ENCODE measurements at places on chromosomes 16 and 17. TPM values are rescaled to one million over a fixed set of nuclear protein-coding genes. Genes with fewer than 3 reads are reported as not detected.

- no peaks in the 10 kb centered on the region for H3K27me3 ChIP-seq
- no peak for DNase-seq
- H3K4me1 ChIP-seq, result no peaks in the 10 kb centered on the region
These were observed 386.1 kb downstream of the SEC14L1 start for GRCh38 chr17:77526728-77527350.

DNA sequence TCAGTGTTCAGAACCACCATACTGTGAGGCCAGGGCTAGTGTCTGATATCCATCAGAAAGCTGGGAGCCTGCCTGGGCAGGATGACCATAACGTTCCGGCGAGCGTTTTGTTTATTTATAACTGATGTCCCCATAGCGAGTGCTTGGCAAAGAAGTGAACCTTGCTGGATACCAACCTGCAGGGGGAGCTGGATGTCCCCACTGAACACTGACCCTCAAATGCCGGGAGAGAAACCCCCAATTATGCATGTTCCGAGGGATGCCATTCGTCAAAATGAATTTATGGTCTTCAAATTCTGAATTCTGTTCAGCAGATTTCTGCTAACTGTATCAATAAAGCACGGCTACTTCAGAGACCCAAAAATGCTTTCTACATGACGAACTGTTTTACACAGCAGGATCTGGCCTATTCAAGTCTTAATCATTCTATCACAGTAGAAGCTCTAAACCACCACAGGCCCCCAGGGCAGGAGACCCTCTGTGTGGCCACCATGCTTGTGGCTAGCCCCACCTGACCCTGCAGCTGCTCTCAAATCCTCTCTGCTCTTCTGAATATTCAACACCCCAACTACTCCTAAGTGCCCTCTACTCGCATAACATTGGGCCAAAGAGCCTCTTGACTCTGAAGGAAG is 15.2 kb downstream of the MED24 start:
- no peaks in the 10 kb centered on the region for H3K27me3 ChIP-seq
- no peak overlapping the region for H3K4me3 ChIP-seq
- H3K36me3 ChIP-seq, result no peaks in the 10 kb centered on the region
- DNase-seq, result no peak
- no peak overlapping the region for H3K27ac ChIP-seq
- peaks cover 8% of the 10 kb centered on the region for H3K4me1 ChIP-seq

- no peaks in the 10 kb centered on the region for H3K27me3 ChIP-seq
- H3K27ac ChIP-seq, result no peak overlapping the region
- no peaks in the 10 kb centered on the region for H3K36me3 ChIP-seq
- DNase-seq, result no peak
- no peaks in the 10 kb centered on the region for H3K4me1 ChIP-seq
These were observed 103.0 kb downstream of the CYLD start for GRCh38 chr16:50844840-50845239.

DNA sequence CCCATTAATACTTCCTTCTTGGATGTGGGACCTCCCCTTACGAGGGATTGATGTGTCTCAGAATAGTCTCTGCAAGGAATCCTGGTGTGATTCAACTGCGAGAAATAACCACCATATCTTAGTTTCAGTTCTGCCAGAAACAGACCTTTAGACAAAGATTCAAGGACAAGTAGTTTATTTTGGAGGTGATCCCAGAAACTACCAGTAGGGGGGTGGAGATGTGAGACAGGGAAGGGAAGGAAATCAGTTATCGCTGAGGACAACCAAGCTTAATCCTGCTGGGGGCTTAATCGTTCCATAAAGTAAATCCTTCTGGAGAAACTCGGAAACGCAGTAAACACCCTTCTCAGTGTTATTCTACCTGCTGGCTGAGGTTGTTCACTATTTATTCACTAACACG is 5.0 kb upstream of the SDR42E1 start:
- H3K27ac ChIP-seq, result no peak overlapping the region
- no peaks in the 10 kb centered on the region for H3K4me1 ChIP-seq
- DNase-seq, result no peak
- peaks cover 4% of the 10 kb centered on the region for H3K27me3 ChIP-seq

DNA sequence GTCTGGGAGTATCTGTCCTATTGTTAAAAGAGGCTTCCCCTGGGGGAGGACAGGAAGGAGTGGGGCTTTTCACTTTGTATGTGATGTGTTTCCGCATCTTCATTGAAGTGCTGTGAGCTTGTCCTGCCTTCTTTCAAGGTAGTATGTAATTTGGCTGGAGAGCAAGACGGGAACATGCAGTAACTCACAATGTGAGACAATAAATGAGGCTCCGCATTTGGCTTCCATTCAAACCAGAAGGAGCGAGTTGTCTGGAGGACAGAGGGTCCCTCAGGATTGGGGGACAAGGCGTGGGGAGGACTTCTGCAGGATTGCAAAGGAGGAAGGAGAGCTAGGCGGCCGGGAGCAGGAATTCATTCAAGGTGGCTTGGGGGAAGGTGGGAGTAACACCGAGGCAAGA is 203.5 kb downstream of the RBFOX3 start:
- H3K4me1 ChIP-seq, result no peaks in the 10 kb centered on the region
- H3K27ac ChIP-seq, result no peak overlapping the region
- peaks cover 28% of the 10 kb centered on the region for H3K27me3 ChIP-seq
- DNase-seq, result no peak
- no peak overlapping the region for H3K4me3 ChIP-seq
- H3K36me3 ChIP-seq, result no peaks in the 10 kb centered on the region

DNA sequence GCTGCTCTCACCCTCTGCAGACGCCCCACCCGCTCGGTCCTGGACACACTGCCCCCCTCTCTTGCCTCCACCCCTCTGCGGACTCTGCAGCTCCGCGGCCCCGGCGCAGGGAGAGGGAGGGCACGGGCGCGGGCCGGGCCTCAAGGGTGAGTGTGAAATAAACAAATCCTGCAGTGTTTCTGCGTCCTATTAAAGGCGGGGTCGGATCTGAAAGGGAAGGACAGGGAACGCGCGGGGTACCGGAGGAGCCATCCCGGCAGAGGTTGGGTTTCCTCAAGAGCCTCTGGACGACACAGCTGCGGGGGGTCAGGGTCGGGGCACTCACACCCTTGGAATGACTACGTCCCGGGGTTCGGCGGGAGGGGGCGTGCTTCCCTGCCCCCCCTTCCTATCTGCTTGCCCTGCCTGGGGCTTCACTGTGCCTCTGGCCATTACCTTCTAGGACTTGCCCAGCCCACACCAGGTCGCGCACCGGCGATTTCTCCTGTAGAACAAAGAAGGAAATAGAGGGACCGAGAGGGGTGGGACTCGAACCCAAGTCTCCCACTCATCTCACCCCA is 466 bp upstream of the HSF4 start:
- no peak overlapping the region for H3K27ac ChIP-seq
- no peak overlapping the region for H3K4me3 ChIP-seq
- no peak for DNase-seq
- H3K4me1 ChIP-seq, result no peaks in the 10 kb centered on the region
- no peaks in the 10 kb centered on the region for H3K27me3 ChIP-seq
- H3K36me3 ChIP-seq, result no peaks in the 10 kb centered on the region

DNA sequence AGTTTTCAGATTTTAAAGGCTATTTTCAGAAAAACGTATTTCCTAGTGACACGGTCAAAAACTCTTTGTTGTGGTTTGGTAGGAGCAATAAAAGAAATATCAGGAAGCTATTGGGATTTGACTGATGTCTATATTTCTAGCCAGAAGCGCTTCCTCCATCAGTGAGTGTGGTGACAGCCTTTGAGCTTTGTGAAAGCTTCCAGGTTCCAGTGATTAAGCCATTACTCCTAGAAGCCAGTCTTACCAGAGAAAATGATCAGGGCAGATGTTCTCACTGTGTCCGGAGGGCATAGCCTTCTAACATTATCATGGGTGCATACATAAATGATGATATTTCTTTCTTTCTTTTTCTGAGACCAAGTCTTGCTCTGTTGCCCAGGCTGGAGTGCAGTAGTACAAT is 39.6 kb downstream of the MAP2K6 start:
- H3K4me3 ChIP-seq, result no peak overlapping the region
- H3K27me3 ChIP-seq, result no peaks in the 10 kb centered on the region
- H3K27ac ChIP-seq, result no peak overlapping the region

DNA sequence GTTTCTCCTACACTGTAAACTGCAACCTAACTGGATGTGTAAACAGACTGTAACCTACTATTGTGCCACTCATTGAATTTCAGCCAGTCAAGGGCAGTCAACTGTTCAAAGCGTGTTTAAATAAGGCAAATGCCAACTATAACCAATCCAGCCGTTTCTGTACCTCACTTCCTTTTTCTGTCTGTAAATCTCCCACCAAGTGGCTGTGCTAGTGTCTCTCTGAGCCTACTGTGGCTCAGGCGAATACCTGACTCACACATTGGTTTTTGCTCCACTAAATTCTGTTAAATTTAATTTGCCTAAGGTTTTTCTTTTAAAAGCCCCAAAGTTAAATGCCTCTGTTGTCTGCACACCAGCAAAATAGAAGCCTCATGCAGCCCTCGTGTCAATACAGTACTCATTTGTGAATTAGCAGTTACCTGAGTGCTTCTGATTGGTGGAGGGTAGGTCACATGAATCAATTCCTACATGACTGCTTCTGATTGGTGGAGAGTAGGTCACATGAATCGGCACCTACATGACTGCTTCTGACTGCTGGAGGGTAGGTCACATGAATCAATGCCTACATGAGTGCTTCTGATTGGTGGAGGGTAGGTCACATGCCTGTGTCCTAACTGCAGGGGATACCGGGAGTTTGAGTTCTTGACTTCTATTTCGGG is 31.1 kb upstream of the CCR7 start:
- no peaks in the 10 kb centered on the region for H3K36me3 ChIP-seq
- H3K4me1 ChIP-seq, result no peaks in the 10 kb centered on the region
- no peak for DNase-seq
- H3K27me3 ChIP-seq, result no peaks in the 10 kb centered on the region
- no peak overlapping the region for H3K27ac ChIP-seq
- H3K4me3 ChIP-seq, result no peak overlapping the region

GRCh38 chr17:40462343-40463121 is 19.3 kb downstream of the IGFBP4 start:
- no peaks in the 10 kb centered on the region for H3K27me3 ChIP-seq
- no peak overlapping the region for H3K27ac ChIP-seq
- peaks cover 3% of the 10 kb centered on the region for H3K4me1 ChIP-seq
- no peak for DNase-seq

The HSD17B1 gene
- total RNA-seq, result 5.4 TPM

The NPIPB4 gene
- total RNA-seq, result 87.8 TPM

The EVPLL gene
- not detected for total RNA-seq

The UBB gene
- 1,654 TPM for total RNA-seq

The CLEC18B gene
- not detected for total RNA-seq

The MAPT gene
- total RNA-seq, result 0.59 TPM

The ADORA2B gene
- 42.7 TPM for total RNA-seq

The IRX3 gene
- 7.0 TPM for total RNA-seq
